ENCODE measurements at places on chromosomes 12 and 14. TPM values are rescaled to one million over a fixed set of nuclear protein-coding genes. Genes with fewer than 3 reads are reported as not detected.

ACSM4 gene
- total RNA-seq, result not detected

- no peak overlapping the region for H3K4me3 ChIP-seq
- no peak for DNase-seq
- no peaks in the 10 kb centered on the region for H3K4me1 ChIP-seq
These were observed 218.7 kb downstream of the RASSF9 start for GRCh38 chr12:85617307-85618091.

- no peaks in the 10 kb centered on the region for H3K4me1 ChIP-seq
- H3K36me3 ChIP-seq, result peaks cover 81% of the 10 kb centered on the region
- H3K27me3 ChIP-seq, result no peaks in the 10 kb centered on the region
- no peak overlapping the region for H3K27ac ChIP-seq
These were observed 28.7 kb upstream of the REP15 start for GRCh38 chr12:27667540-27667939.

MIA2 gene
- total RNA-seq, result 63.2 TPM

TAS2R31 gene
- 1.9 TPM for total RNA-seq

DNA sequence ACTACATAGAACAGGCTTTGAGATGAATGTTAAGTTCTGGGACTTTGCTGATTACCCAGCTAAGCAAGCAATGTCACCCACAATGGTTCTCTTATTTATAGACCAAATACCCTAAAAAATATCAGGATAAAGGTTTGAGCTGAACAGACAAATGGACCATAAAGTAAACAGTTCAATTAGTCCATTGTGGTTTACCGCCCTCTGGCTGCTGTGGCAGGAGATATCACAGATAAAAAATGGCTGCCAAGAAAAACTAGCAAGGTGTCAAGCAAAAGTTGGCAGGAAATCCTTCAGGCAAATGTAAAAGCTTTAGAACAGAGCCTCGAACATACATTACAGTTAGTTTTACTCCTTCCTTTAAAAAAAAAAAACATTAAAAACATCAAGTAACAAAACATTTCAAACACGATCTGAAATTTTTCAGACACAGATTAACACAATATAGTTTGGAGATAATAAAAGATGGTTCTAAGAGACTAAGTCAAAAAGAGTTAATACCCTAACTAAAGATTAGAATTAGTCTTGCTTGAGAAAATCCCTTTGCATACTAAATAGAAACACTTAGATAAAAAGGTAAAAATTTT lies 41.3 kb downstream of the MED13L start:
- H3K4me3 ChIP-seq, result no peak overlapping the region
- no peaks in the 10 kb centered on the region for H3K27me3 ChIP-seq
- H3K36me3 ChIP-seq, result peaks cover 17% of the 10 kb centered on the region
- peaks cover 7% of the 10 kb centered on the region for H3K4me1 ChIP-seq
- peak; percentile 74 for DNase-seq

AMDHD1 gene
- 0.47 TPM for total RNA-seq

- peak overlapping the region; percentile 60 for H3K27ac ChIP-seq
- no peak for DNase-seq
- H3K4me3 ChIP-seq, result no peak overlapping the region
These were observed 36.5 kb downstream of the LRIG3 start for GRCh38 chr12:58883576-58884334.

- DNase-seq, result peak; percentile 90
- H3K4me3 ChIP-seq, result peak overlapping the region; percentile 92
- no peaks in the 10 kb centered on the region for H3K27me3 ChIP-seq
- H3K36me3 ChIP-seq, result peaks cover 30% of the 10 kb centered on the region
- H3K27ac ChIP-seq, result peak overlapping the region; percentile 99
- H3K4me1 ChIP-seq, result peaks cover 36% of the 10 kb centered on the region
These were observed 4.6 kb downstream of the AHNAK2 start for GRCh38 chr14:104973385-104974145.

DNA sequence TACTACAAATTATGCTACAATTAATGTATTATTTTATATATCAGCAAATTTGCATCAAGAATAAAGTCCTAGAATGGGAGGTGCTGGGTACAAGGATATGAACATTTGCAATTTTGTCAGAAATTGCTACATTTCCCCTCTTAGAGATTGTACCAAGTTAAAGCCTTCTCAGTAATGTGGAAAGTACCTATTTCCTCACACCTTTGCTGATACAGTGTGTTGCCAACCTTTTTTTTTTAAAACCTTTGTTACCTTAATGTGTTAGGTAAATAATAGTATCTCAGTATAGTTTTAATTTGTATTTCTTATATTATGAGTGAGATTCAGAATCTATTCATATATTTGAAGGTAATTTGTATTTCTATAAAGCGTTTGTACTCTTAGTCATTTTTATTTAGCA lies 95.4 kb upstream of the HIF1A start:
- H3K4me1 ChIP-seq, result peaks cover 8% of the 10 kb centered on the region
- no peak overlapping the region for H3K4me3 ChIP-seq

DNA sequence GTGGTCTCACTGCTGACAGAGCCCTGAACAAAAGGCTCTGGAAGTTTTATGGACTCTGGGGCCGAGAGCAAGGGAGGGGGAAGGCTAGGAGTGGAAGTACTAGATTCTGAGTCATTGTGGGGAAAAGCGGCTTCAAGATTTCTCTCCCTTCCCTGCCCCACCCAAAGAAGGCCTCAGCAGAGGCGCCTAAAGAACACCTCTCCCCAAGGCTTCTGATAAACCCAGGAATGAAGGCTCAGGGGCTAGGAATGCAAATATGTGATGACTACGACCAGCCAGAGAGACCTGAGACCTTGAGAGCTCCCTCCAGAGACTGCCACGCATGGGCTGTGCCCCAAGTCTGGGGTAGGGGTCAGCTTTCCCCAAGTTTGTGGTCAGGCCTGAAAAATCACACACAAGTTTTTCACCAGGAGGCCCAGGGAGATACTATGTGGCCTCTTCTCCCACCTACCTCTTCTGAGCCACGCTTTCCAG lies 130.7 kb upstream of the HIF1A start:
- H3K36me3 ChIP-seq, result no peaks in the 10 kb centered on the region
- DNase-seq, result peak; percentile 92
- H3K4me1 ChIP-seq, result peaks cover 75% of the 10 kb centered on the region
- H3K27me3 ChIP-seq, result no peaks in the 10 kb centered on the region

DNA sequence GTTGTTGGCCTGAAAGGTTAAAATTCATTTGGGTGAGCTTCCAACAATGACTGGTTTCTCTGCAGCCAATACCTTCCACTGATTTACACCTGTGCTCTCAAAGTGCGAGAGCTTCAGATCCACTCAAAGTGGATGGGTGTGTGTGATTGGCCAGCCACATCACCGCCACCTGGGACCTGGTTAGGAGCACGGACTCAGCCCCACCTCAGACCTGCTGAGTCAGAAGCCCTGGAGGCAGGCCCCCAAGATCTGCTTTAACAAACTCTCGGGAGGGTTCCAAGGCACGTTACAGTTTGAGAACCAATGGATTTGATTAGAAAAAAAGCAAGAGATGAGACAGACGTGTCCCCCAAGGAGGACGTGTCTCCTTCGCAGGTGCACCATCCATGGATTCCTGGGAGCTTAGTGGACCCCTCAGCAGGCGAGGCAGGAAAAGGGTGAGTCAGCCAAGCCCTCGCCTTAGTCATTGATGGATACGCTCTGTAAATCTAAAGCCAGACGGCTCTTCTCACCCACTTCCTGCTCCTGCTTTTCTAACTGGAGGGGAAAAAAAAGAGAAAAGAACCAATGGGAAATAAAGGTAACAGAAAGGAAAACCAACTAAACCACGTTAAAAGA lies 24.5 kb downstream of the FZD10 start:
- H3K4me1 ChIP-seq, result peaks cover 6% of the 10 kb centered on the region
- no peak overlapping the region for H3K4me3 ChIP-seq
- no peaks in the 10 kb centered on the region for H3K27me3 ChIP-seq
- peak; percentile 40 for DNase-seq
- H3K36me3 ChIP-seq, result no peaks in the 10 kb centered on the region

FGD4 gene
- 34.7 TPM for total RNA-seq

- no peak overlapping the region for H3K27ac ChIP-seq
- DNase-seq, result peak; percentile 55
- no peaks in the 10 kb centered on the region for H3K4me1 ChIP-seq
- no peaks in the 10 kb centered on the region for H3K36me3 ChIP-seq
- no peak overlapping the region for H3K4me3 ChIP-seq
- no peaks in the 10 kb centered on the region for H3K27me3 ChIP-seq
These were observed 61.4 kb downstream of the VWF start for GRCh38 chr12:6062757-6063735.

CLEC4D gene
- total RNA-seq, result not detected
